ENCODE measurements at places on chromosomes 11 and 22.

DNA sequence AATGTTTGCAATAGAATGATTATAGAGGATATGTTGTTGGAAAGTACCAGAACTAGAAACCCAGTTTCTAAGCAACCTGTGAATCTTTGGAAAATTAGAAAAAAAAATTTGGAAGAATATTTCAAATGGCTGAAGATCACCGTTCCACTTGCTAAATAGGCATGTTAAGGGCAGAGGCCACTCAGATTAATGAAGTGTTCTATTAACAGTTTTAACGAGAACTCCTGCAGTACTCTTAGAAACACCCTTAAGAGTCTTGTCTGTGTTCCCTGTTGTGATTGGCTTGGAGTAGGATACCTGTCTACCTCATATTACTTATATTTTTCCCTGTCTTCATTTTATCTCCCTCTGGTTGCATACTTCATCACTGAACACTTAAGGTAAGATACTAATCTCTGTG is 4.6 kb downstream of the C11orf54 start:
- DNase-seq = no peak

GRCh38 chr11:36452236-36452940 is 57.7 kb downstream of the TRAF6 start:
- no peak for DNase-seq

DNA sequence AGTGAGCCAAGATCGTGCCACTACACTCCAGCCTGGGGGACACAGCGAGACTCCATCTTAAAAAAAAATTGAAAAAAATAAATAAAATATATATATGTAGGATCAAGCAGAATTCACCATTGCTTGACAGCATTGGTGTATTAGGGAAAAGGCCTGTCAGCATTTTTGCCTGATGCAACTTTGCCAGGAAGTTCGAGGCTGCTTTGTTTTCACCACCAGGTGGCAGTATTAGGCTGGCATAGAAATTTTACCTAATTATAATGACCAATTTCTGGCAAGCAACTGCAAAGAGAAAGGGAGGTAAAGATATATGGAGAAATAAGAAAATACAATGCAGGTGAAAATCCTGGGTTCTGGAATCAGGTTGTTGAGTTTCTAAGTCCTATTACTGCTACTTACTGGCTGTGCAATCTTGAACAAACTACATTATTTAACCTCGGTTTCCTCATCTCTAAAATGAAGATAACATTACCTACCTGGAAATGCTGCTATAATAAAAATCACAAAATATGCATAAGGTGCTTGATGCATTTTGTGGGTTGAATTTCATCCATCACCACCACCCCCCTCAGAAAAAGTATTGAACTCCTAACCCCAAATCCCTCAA is 24.7 kb downstream of the LAYN start:
- DNase-seq = peak; percentile 62

DNA sequence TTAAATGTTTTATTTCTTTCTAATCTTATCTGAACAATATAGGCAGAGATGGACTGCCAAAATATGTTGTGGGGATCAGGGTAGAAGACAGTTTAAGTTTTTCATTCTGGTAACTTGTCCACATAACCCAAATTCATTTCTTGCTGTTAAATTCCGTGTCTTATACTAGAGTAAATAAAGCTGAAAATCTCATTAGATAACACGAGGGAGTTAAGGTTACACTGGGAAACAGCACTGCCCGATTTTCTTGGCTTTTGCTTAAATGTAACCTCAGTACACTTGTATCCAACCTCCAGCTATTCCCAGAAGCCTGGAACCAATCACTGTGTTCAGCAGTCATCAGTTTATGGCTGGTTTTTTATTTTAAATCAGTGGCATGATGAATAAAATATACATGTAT is 48.2 kb downstream of the MICAL3 start:
- DNase-seq = no peak

DNA sequence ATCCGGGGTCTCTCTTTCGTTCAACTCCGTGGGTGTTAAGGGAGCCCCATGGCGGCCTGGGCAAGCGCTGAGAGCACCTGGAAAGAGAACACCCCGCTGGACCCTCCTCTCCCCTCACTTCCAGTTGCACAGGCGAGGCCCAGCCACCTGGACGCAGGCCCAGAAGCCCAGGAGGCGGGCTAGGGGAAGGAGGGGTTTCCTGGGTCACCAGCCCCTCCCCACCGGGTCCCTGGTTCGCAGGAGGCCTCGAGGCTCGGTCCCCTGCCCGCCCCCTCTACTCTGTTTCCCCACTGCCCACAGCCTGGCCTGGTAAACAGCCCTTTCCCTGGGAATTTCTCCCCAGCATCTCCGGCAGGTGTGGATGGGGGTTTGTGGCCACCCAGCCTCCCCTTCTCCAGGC is 8.5 kb upstream of the NFAM1 start:
- no peak for DNase-seq

DNA sequence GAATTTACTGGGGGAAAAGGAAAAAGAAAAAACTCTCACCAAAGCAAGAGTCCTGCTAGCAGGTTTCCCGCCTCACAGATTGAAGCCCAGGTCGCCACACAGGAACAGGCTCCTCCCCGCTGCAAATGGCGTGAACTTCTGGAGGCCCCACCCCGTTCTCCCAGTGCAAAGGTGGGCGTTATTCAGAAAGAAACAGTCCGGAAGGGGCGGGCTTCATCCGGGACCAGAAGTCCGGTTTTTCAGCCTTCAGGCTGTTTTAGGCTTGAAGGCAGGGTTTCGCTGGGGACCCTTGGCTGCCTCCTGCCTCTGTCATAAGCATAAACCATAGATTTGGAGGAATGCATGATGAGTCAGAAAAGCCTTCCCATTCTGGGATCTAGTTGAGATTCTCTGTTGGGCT is 148.3 kb upstream of the POU2AF2 start:
- no peak for DNase-seq

DNA sequence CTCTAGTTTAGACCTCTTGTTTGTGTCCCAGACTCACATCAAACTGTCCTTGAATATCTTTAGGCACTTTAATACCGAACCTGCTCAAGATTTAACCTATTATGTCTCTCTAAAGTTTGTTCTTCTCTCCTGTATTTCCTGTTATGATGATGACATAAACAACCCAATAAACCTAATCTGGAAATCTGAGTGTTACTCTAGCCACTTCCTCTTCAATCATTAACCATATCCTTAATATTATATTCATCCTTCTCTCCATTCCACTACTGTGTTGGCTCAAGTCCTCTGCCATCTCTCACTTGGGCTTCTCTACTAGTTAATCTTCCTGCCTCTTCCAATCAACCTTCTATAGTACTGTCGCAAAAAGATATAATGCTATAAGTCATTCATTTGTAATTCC is 36.0 kb downstream of the COPB1 start:
- DNase-seq = no peak

- no peak for DNase-seq
These were observed 4.4 kb upstream of the WEE1 start for GRCh38 chr11:9568854-9569587.

All from stimulated activated CD4-positive, alpha-beta T cell treated with anti-CD3 and anti-CD28 coated beads, Interleukin-2, amount 100 ng/mL, for 48 hours (primary cell).